ENCODE measurements at places on chromosomes 7 and 10.

DNA sequence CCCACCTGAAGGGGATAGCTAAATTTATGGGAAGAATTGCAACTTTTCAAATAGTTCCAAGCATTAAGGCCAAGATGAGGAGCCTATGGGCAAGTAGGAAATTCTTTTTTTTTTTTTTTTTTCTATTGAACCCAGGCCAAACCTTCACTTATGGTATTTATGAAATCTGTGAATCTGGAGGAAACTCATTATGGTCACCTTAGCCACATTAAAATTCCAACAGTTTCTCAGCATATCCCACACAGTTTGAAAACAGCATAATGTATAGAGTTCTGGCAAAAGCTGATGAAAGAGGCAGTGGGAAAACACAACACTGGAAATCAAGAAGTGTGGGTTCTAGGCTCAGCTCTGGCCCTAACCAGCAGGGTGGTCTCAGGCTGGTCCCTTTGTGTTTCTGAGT, 236.9 kb downstream of the PTEN start:
- no peak for DNase-seq

DNA sequence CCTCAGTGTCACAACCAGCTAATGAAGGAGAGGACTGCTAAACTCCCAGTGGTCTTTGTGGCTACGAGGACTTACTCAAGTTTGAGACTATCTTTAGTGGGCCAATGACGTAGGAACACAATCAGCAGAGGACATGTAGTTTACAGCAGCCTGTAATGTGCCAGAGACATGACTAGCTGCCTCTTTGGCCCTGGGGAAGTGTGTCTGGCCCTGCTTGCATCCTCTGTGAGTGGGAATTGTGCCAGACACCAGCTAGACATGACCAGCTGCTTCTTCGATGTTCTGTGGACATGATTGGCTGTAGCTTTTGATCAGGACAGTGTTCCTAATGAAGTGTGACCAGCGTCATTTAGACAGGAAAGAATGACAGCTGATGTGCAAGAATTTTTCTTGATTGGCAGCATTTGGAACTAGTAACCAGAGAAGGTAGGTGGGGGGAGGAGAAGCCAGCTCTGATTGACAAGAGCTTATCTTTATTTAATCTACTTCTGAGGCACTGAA, 141.7 kb downstream of the AUTS2 start:
- peak; percentile 67 for DNase-seq

- no peak for DNase-seq
These were observed 479.7 kb upstream of the PCDH15 start for GRCh38 chr10:55280696-55281095.

DNA sequence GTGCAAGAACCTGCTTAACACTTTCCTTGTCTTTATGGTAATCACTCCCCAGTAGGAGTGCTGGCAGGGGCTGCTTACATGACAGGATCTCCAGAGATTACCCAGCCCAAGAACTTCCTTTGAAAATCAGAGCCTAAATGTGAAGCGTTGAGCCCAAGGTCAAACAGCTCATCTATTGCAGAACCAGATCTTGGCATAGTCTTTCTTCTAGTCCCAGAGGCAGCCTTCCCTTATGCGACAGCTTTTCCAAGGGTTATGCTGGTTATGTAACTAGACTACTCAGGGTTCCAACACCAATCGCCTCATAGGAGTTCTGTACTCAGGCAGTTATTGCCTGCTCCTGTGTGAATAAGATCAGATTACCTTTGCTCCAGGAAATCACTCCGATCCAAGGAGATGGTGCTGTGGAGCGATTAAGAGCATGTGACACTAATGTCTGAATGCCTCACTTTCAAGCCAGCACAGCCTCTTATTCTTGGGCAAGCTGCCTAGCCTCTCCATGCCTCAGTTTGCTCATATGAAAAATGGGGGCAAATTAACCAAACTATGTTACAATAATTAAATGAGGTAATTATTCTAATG, 8.4 kb upstream of the LGI1 start:
- DNase-seq = peak; percentile 10

DNA sequence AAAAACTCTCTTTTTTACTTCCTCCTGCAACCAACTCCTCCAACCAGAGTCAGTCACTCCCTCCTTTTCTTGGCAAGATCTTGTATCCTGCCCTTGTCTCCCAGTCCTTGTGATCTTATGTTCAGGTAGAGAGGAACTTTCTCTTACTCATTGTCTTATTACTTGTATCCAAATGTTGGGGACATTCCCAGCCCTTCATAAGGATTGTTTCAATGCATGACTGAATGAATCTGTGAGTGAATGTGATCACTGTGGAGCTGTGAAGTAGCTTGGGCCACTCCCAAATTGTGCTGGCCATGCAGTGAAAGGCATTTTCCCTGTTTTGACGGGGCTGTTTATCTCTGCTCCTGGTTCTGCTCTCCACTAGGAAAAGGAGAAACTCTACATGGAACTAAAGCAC, 93.7 kb downstream of the CFAP58 start:
- no peak for DNase-seq

DNA sequence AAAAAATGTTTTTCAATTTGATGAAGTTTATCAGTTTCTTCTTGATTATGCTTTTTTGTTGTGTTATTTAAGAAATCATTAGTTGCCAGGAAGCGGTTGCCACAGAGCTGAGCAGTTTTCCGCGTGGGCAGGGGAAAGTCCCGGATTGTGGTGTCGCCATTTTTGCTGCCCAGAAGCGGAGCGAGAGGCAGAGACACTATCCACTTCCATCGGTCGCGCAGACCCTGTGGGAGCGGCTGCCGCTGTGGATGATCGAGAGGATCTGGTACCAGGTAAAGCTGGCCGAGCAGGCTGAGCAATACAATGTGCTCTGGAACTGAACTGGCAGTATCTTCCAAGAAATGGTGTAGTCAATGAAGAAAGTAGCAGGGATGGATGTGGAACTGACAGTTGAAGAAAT, 119.8 kb downstream of the ZNF736 start:
- DNase-seq = no peak

GRCh38 chr10:82266438-82266837, 391.4 kb downstream of the NRG3 start:
- peak; percentile 97 for DNase-seq

GRCh38 chr10:71268247-71268691, 50.8 kb upstream of the SLC29A3 start:
- no peak for DNase-seq

- no peak for DNase-seq
These were observed 184.8 kb downstream of the PTPN20 start for GRCh38 chr10:47095848-47096612.

DNA sequence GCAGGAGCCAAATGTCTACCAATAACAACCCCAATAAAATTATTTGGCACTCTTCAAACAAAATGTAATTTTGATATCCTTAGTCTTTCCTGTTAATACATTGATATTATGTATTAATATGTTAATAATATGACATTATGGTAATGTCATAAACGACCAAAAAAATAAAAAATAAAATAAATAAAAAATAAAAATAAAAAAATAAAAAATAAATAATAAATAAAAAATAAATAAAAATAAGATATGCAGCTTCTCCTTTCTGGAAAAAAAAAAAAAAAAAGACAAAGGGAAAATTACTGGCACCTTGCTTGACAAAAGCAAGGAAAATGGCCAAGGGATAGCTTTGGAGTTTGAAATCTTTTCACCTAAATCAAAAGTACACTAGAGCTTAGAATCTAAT, 168.5 kb downstream of the PPP1R17 start:
- no peak for DNase-seq

DNA sequence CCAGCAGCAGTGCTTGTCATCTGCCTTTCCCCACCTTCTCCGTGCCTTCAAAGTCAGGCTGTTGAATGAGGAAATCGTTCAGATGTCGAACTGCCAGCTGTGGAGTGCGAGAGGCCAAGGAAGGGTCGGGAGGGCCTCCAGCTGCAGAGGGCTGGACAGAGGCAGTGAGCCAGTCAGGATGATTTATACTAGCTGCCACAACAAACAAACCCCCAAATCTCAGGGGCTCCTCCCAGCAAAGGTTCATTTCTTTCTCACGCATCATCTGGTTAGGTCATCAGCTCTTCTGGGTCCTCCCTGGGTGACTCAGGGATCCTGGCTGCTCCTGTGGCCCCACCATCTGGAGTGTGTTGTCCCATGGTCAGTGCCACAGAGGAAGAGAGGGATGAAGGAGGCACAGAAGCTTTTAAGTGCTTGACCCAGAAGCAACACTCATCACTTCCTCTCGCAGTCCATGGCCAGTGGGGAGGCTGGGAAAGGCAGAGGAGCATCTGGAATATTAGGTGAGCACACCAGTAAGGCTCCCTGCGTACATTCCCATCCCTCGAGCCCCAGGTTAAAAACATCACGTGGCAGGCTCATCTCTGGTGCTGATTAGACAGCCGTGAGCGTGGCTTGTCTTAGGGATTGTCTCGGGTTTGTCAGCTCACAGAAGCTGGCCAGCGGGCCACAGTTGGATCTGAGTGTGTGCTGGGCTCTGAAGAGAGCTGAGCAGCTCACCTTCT, 140.7 kb downstream of the RGS10 start:
- DNase-seq = peak; percentile 98

GRCh38 chr10:120806081-120806480, 45.1 kb upstream of the WDR11 start:
- DNase-seq = no peak

DNA sequence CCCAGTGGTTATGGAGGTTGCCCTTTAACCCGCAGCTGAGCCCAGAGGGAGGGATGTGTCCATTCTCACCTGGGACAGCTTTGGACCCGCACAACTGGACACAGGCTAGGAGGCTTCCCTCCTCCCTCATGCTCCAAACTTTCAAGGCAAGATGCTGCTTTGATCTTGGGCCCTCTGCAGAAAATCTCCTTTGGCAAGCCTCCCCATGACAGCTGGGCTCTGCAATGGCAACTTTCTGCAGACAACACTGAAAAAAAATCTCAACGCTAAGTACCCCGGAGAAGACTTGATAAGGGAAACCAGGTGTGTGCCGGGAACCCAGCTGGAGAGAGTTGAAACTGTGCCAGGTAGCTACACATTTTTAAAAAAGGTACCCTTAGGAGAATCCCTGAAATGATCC, 610.1 kb downstream of the LRMDA start:
- DNase-seq = no peak

DNA sequence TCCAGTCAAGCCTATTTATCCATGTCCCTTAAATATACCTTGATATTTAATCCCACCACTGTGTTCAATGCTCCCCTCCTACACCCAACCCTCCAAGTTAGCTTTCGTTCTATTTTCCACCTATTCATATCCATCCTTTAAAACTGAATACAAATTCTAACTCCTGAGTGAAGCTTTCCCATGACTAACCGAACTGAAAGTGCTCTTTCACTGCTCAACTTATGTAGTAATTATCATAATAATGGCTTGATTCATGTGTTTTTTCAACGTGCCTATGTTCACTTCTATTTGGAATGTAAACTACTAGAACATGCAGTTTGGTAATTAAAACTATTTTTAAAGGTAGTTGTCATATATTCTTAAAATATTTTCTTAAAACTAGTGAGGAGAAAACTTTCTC, 58.0 kb downstream of the NDUFB2 start:
- DNase-seq = no peak

DNA sequence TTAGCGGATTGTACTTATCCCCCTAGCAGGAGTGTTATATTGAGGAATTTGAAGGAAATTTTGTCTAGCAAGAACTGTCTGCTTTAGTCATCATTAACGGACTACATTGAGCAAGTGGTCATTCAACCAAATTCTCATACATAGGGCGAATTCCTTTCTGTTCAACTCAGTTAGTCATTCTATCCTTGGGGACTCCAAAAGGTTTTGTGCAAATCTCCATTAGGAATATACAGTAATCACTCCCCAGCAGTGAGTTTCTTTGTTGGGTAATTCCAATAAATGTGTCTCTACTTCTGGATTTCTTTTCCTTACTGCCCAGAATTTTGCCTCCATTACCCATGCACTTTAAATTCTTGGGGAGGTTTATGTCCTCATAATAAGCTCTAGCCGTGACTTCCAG, 51.1 kb downstream of the EPDR1 start:
- no peak for DNase-seq

- DNase-seq = no peak
These were observed 144.5 kb downstream of the REEP3 start for GRCh38 chr10:63665670-63666134.

- DNase-seq = no peak
These were observed 178.1 kb downstream of the CALN1 start for GRCh38 chr7:72234086-72234485.

DNA sequence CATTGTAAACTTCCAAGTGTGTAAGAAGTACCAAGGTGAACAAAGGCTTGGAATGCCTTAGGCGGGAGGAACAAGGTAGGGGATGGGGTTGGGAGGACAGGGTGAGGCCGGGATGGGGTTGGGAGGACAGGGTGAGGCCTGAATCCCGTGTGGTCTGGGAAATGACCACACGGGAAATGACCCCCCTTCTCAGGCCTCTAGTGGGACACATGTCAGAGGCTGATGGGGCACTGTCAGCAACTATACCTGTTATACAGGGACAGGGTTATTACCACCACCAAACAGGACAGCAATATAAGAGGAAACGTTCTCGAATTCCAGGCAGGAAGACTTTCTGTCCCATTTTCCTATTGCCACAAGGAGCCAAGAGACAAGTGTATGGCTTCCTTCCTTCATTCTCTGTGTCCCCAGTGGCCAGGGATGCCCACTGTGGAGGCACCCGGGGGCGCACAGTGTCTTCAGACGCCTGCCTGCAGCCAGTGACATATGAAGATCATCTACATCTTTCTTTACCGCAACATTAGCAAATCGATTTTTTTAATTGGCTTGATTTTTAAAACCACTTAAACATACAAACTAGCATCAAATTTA, 1.3 kb downstream of the MKI67 start:
- no peak for DNase-seq

- DNase-seq = no peak
These were observed 65.1 kb downstream of the ADARB2 start for GRCh38 chr10:1672001-1672781.

GRCh38 chr7:90681336-90682022, 85.4 kb downstream of the CDK14 start:
- DNase-seq = no peak

DNA sequence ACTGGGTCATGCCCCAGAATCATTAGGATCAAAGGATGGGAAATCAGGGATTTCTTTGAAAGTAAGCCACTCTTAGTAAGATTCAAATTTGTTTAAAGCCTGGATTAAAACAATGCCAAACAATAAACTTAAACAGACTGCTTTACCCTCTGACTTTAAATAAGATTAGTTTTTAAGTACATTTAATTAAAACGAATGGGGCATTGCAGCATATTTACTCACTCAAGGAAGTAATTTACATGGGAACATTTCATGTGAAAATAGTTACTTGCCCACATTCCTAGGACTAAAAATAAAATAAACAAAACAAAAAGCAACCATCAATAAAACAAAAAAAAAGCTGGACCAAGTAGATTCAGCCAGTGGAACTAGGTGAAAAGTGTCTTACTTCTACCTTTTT, 7.8 kb downstream of the ABLIM1 start:
- DNase-seq = no peak

- DNase-seq = no peak
These were observed 13.1 kb downstream of the SMKR1 start for GRCh38 chr7:129515381-129515780.

DNA sequence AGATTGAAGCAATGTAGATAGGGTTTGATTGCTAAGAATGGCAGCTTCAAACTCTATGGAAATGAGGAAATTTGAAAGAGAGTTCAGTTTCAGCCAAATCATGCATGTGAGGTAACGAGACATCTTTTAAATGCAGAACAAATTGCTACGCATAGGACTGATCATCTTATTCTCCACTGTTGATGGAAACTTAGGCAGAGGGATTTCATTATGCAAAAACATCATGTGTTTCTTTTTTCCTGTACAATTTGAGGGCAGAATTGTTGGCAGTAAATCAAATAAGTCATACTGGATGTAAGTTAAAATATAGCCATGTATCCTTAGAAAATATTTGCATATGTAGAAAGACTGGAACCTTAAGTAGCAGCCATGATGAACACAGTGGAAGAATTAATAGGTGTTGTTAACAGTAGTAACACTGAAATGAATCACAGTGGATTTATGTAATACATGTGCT, 327.4 kb downstream of the CDK14 start:
- no peak for DNase-seq
